Activated CD4-positive, alpha-beta memory T cell treated with anti-CD3 and anti-CD28 coated beads, Interleukin-2, amount 10 ng/mL, durations not matched to agents 7 days and 5 days (primary cell): ENCODE measurements at places on chromosomes 3 and 15. TPM values are rescaled to one million over a fixed set of nuclear protein-coding genes. Genes with fewer than 3 reads are reported as not detected.

The DNASE1L3 gene
- not detected for total RNA-seq

The NMD3 gene
- 44.0 TPM for total RNA-seq

DNA sequence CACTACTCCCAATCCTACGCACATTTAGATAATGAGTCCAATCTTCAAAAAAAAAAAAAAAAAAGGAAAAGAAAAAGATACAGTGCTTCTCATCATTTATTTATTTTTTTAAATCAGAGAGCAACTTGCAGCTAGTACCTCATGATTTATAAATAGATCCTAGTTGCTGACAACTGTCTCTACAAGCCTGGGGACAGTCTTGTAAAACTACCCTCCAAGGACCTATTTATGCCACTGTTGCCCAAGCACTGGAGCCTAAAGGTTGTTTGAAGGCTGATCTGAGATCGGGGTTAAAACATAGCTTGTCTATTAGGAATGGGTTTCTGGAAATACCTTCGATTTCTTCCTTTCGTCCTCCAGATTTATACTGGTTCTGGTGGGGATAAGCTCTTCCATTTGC, 14.7 kb downstream of the GABRR3 start:
- no peaks in the 10 kb centered on the region for H3K27me3 ChIP-seq
- DNase-seq, result no peak
- H3K27ac ChIP-seq, result no peak overlapping the region
- H3K4me3 ChIP-seq, result no peak overlapping the region
- H3K4me1 ChIP-seq, result peaks cover 18% of the 10 kb centered on the region
- H3K36me3 ChIP-seq, result peaks cover 1% of the 10 kb centered on the region

GRCh38 chr3:81545572-81545971, 215.9 kb downstream of the GBE1 start:
- no peak overlapping the region for H3K27ac ChIP-seq
- no peaks in the 10 kb centered on the region for H3K4me1 ChIP-seq
- DNase-seq, result no peak
- H3K4me3 ChIP-seq, result no peak overlapping the region
- peaks cover 4% of the 10 kb centered on the region for H3K36me3 ChIP-seq
- no peaks in the 10 kb centered on the region for H3K27me3 ChIP-seq

GRCh38 chr3:101065962-101066361, 72.7 kb upstream of the ABI3BP start:
- H3K27ac ChIP-seq, result no peak overlapping the region
- H3K27me3 ChIP-seq, result peaks cover 12% of the 10 kb centered on the region
- H3K4me3 ChIP-seq, result no peak overlapping the region
- no peak for DNase-seq
- no peaks in the 10 kb centered on the region for H3K36me3 ChIP-seq
- H3K4me1 ChIP-seq, result peaks cover 1% of the 10 kb centered on the region

DNA sequence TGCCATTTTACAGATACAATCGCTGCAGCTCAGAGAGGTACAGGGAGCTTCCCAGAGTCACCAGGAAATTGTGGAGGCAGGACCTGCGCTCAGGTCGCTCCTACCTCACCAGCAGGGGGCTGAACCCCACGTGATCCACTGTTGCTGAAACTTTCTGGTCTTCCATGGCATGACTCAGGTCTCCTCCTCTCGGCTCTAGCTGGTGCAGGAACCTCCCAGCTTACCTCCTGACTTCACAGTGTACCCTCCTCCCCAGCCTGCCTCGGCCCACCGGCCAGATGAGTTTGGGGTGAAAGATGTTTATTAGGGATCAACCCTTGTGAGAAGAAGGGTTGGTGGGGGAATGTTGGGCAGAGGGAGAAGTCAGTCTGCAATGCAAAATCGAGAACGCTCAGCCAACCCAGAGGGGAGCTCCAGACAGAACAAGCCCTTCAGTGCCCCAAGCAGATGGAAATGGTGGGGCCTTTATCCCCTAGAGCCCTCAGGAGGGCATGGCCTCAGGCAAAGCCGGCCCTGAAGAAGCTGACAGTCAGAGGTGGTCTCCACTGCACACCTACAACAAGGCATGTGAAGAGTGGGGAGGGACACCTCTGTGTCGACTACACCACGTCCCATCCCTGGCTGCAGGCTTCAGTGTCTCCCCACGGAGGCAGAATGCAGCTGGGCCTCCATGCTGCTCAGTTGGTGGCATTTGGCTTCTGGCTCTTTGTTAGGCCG, 118.6 kb upstream of the PRR20G start:
- H3K27ac ChIP-seq, result no peak overlapping the region
- H3K4me1 ChIP-seq, result no peaks in the 10 kb centered on the region
- DNase-seq, result no peak
- H3K36me3 ChIP-seq, result no peaks in the 10 kb centered on the region

DNA sequence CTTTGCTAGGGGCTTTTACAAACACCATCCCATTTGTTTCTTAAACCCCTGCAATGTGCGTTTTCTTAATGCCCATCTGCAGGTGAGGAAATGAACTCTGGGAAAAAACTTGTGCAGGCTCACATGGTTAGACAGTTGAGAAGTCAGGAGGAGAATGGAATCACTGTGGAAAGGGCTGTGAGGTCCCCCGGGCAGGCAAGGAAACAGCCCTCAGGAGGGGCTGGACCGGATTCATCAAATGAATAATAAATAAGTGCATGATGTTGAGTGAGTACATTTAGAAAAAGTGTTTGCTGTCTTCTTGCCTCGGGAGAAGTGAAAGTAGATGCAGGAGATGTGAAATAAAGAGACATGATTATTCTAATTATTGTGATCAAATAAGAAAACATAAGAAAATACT, 76.6 kb downstream of the PGPEP1L start:
- no peaks in the 10 kb centered on the region for H3K27me3 ChIP-seq
- H3K36me3 ChIP-seq, result no peaks in the 10 kb centered on the region
- no peak overlapping the region for H3K4me3 ChIP-seq
- H3K27ac ChIP-seq, result no peak overlapping the region
- H3K4me1 ChIP-seq, result no peaks in the 10 kb centered on the region

- peaks cover 6% of the 10 kb centered on the region for H3K27me3 ChIP-seq
- H3K4me3 ChIP-seq, result no peak overlapping the region
- no peaks in the 10 kb centered on the region for H3K36me3 ChIP-seq
- H3K4me1 ChIP-seq, result no peaks in the 10 kb centered on the region
These were observed 91.0 kb upstream of the PLAAT1 start for GRCh38 chr3:193149998-193150397.

DNA sequence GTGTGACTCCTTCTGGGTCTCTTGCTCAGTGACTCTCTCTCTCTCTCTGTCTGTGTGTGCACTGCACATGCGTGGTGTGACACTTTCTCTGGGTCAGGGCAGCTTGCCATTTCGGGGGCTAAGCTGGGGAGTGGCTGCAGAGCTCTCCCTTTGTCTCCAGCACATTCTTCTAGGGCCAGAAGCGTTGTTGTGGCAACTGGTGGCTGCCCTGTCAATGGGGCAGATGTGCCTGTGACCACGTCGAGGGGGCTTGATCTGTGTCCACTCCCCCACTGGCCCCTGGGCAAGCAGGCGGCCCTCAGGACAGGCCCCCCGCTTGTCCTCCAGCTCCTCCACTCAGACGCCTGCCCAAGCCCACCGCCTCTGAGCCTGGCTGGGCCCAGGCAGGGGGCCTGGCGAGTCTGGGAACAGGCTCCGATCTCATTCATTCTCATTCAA, 67.8 kb downstream of the WNT7A start:
- DNase-seq, result no peak
- no peak overlapping the region for H3K27ac ChIP-seq
- no peak overlapping the region for H3K4me3 ChIP-seq
- no peaks in the 10 kb centered on the region for H3K27me3 ChIP-seq
